Uterus (tissue), 4 donors: ENCODE measurements at places on chromosomes 2 and 18. TPM values are rescaled to one million over a fixed set of nuclear protein-coding genes. Genes with fewer than 3 reads are reported as not detected.

DNA sequence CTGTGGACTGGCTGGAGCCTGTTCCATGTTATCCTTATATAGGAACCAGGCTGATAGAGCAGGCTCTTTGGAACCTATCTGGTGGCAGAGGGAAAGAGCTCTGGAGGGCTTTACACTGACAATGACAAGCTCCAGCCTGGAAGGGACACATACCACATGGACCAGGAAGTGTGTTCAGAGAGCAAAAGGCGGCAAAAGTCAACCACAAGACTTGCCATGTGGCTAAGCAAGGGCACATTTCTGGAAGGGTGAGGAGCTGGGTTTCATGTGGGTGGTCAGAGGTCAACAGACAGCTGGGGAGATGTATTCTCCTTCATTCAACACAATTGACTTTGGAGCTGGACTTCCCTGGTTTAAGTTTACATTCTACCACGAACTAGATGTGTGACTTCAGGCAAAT, 325.2 kb downstream of the DYSF start:
- H3K27me3 ChIP-seq: no peaks in the 10 kb centered on the region
- no peak overlapping the region for H3K27ac ChIP-seq
- no peaks in the 10 kb centered on the region for H3K36me3 ChIP-seq
- DNase-seq: no peak

HAUS1 gene
- 21.5 TPM for total RNA-seq

ANKRD30B gene
- total RNA-seq: not detected

DNA sequence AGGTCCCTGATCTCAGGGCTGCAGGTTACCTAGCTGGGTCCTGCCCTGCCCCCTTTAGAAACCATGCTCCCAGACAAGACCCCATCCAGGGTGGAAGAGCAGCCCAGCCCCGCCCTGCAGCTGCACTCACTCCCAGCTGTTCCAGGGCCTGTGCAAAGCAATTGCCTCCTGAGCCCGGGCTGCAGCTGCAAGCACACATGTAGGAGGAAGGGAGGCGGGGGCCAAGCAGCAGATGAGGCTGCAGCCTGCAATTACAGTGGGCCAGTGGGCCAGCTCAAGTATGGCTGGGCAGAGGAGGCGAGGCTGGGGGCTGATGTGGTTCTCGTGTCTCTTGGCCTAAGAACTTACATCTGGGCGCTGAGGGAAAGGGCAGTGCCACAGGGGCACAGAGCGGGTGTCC, 65.4 kb upstream of the TUBA3E start:
- H3K4me3 ChIP-seq: no peak overlapping the region
- H3K4me1 ChIP-seq: no peaks in the 10 kb centered on the region
- no peak for DNase-seq
- H3K27me3 ChIP-seq: no peaks in the 10 kb centered on the region
- H3K36me3 ChIP-seq: no peaks in the 10 kb centered on the region

KCTD1 gene
- total RNA-seq: 7.7 TPM

DNA sequence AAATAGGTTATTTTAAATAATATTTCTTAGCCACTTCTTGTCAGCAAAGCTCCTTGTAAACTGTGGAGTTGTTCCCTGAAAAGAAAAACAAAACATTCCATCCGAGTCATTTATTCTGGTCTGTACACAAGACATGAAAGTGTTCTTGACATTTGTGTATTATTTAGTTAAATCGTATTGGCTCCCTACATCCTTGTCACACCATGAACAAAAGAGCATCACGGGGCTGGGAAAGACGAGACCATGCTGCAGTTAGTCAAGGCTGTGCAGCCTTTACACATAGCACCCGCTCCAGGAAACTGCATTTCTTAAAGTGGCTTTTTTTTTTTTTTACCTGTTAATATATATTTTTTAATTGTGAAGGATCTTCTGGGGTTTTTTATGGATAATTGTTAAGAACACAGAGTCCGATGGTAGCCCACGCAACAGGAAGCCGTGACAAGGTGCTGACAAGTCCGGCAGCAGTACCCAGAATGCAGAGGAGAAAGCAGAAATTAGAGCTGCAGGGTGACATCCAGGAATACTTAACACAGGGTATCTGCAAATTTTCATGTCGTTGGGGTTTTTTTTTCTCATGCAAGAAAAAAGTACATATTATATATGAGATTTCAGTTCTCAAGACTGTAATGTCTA, 588.4 kb downstream of the ARHGAP15 start:
- H3K27me3 ChIP-seq: no peaks in the 10 kb centered on the region
- no peak overlapping the region for H3K27ac ChIP-seq
- H3K36me3 ChIP-seq: no peaks in the 10 kb centered on the region
- peak overlapping the region; percentile 11 for H3K4me3 ChIP-seq
- DNase-seq: no peak
- H3K4me1 ChIP-seq: no peaks in the 10 kb centered on the region

LYPD6B gene
- 0.27 TPM for total RNA-seq

DNA sequence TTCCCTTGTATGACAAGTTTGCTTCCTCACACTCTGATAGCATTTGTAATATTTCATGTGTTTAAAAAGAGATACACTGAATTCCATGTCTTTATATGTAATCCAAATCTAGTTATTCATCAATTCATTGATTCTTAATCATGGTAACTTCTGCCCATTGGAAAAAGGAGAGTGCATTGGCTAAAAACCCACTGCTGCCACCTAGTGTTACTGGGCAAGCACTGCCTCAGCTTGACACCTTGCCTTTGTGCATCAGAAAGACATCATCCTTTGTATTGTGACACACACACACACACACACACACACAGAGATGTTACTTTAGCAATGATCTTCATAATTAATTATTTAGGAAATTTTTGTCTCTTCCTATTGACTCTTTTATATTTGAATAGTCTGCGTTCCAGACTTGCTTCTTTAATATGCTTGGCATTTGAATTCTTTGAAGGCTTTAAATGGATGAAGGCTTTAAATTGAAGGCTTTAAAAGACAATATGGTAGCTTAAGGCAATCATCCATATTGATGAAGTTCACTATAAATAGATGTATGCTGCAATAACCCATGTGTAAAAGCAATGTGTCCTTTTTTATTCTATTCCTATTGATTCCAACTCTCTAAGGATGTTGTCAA, 414.2 kb upstream of the CHST9 start:
- H3K27ac ChIP-seq: no peak overlapping the region
- no peaks in the 10 kb centered on the region for H3K4me1 ChIP-seq
- DNase-seq: peak; percentile 17
- no peak overlapping the region for H3K4me3 ChIP-seq

DNA sequence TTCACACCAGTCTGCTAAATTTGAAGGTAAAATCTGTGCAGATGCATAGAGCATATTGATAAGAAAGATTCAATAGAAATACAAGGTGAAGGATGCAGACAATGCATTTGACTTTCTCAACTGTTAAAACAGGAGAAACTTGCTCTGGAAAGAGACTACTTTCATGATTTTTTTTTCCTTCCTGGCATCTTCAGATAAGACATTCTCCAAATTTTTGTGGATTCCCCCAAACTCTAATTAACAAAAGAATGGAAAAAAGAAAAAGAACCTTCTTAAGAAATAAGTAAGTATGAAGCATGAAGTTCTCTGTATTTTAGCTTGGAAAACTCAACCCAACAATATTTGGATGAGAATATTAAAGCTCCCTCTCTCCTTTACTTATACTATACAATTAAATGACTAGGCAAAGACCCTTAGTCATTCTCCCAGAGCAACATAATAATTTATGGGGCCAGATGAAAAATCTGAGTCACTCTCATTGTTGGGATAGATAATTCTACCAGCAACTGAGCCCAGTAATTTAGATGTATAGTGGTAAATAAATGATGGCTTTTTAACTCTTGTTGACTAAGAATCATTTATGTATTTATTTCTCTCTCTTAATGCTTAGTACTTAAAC, 298.7 kb upstream of the COL3A1 start:
- peak overlapping the region; percentile 27 for H3K27ac ChIP-seq
- no peak for DNase-seq
- no peak overlapping the region for H3K4me3 ChIP-seq
- no peaks in the 10 kb centered on the region for H3K36me3 ChIP-seq

DNA sequence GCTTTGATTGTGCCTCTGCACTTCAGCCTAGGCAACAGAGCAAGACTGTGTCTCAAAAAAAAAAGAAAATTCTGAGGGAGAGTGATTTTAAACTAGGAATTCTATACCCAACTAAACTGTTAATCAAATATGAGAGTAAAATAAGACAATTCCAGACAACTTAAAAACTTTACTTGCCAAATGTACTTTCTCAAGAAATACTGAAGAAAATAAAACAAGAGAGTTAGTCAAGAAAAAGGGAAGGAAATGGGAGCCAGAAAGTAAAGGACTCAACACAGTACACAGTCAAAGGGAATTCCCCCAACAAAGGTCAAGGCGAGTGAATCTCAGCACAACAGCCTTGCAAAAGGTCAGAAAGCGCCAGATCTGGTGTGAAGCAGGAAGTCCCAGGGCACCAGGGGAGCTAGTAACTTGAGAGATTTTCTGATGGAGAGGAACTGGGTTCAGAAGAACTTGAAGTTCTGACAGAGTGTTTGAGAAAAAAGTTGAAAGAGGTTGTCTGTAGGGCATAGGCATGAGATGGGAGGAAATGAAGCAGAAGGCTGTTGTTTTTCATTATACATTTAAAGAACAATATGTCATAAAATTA, 22.6 kb upstream of the TBC1D8 start:
- no peak overlapping the region for H3K27ac ChIP-seq
- H3K4me3 ChIP-seq: no peak overlapping the region
- no peaks in the 10 kb centered on the region for H3K4me1 ChIP-seq
- H3K27me3 ChIP-seq: no peaks in the 10 kb centered on the region
- DNase-seq: no peak

MAPK4 gene
- 0.29 TPM for total RNA-seq

DNA sequence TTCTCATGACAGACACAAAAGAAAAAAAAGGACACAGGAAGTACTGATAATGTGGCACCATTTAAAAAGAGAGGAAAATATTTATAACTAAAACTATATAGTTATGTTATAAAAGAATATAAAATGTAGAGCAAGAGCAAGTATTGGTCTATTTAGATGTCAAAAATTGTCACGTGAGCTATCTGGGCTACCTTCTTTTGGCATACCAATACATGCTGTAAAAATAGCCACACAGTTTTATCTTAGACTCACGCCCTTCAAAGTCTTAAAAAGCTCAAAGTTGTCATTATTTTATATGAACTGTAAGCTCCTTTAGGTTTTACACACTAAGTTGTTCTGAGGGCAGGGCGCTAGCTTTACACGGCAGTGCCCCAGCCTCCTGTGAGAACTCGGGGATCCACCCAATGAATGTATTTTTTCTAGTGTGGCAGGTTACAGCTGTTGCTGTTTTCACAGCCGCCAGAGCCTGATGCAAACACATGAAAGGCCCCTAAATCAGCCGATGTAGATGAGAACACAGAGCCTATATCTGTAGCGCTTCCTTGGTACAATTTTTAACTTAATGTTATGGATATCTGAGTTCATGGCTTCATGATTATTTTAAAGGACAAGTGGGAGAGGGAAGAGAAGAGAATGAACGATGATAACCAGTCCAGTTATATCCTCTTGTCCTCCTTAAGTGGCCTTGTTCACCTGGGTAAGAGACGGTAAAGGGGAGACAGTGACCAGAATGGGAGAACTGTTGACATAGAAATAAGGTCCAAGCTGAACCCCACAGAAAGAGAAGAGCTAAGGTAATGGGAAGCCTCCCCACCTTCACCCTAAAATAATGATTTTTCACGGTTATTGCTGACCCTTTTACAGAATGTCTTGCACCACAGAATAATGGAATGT, 130.8 kb downstream of the CACNB4 start:
- no peak overlapping the region for H3K4me3 ChIP-seq
- no peaks in the 10 kb centered on the region for H3K4me1 ChIP-seq
- no peaks in the 10 kb centered on the region for H3K36me3 ChIP-seq
- H3K27ac ChIP-seq: no peak overlapping the region
- DNase-seq: no peak
- no peaks in the 10 kb centered on the region for H3K27me3 ChIP-seq

SLC4A3 gene
- 29.4 TPM for total RNA-seq

GRCh38 chr2:104871972-104872865, 18.3 kb downstream of the POU3F3 start:
- DNase-seq: no peak

DNA sequence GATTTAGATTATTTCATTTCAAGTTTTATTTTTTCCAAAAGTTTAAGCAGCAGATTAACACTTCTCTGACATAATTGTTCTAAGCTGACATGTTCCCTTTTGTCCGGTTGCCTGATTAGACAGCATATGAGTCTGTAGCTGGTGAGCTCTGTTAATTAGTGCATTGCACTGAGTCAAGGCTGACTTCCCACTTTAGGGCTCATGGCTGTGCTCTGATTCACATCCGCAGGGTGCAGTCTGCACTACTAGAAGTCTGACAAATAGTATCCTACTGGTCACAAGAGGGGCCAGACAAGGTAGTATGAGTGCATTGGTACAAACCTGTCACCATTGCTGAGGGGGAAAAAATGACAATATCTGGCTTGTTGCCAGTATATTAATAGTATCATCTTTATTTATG, 443.9 kb upstream of the ZNF804A start:
- no peak overlapping the region for H3K4me3 ChIP-seq
- no peaks in the 10 kb centered on the region for H3K27me3 ChIP-seq
- H3K27ac ChIP-seq: no peak overlapping the region
- DNase-seq: no peak

GRCh38 chr18:2948038-2948437, 64.9 kb downstream of the LPIN2 start:
- H3K27me3 ChIP-seq: no peaks in the 10 kb centered on the region
- no peak overlapping the region for H3K4me3 ChIP-seq
- H3K36me3 ChIP-seq: no peaks in the 10 kb centered on the region
- DNase-seq: no peak

DNA sequence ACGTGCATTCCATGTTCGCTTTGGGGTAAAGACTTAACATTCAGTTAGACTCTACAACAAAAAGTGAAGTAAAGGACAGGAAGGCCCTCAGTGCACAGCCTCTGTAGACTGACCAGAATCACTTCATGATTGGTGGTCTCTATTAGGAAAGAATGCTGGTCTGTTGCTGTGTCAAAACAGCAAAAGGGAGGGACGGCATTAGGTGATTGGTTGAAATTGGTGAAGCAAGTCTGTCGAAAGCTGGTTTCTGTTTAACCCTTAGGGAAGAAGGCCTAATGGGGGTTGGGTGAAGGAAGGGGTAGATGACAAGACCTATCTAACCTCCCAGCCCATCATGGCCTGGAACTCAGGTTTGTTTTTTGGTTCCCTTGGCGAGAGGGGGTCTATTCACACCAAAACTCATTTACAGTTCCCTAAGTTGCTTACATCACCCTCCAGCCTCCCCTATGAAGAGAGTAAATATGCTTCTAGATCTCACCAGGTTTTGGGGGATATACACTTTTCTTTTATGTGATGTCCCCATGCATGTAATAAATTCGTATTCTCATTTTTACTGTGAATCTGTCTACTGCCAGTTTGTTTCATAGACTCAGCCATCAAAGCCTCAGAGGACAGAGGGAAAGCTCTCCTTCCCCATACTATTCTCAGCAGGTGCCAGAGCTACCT, 65.6 kb downstream of the TMEM17 start:
- no peaks in the 10 kb centered on the region for H3K27me3 ChIP-seq
- no peak for DNase-seq
- H3K4me1 ChIP-seq: no peaks in the 10 kb centered on the region
- no peaks in the 10 kb centered on the region for H3K36me3 ChIP-seq

COQ10B gene
- total RNA-seq: 23.8 TPM

DNA sequence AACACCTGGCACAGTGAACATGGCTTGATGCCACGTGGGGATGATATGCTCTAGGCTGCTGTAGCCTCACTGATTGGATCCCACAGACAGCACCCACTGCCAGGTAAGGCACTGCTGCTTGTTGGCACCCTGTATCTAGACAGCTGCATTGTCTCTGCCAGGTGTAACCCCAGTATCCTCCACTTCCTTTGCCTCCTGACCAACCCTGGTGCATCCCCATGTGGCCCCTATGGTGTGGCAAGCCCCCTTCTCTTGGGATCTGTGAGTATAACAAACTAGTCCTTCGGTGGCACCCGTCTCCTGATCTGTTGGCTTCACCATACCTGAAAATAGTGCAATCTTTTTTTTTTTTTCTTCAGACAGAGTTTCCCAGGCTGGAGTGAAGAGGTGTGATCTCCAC, 11.1 kb downstream of the TEX51 start:
- peak; percentile 6 for DNase-seq
- H3K27ac ChIP-seq: no peak overlapping the region

GALNT3 gene
- total RNA-seq: 0.29 TPM
